NCI-H2081 (cell line): ENCODE measurements at places on chromosomes 5 and 9.

DNA sequence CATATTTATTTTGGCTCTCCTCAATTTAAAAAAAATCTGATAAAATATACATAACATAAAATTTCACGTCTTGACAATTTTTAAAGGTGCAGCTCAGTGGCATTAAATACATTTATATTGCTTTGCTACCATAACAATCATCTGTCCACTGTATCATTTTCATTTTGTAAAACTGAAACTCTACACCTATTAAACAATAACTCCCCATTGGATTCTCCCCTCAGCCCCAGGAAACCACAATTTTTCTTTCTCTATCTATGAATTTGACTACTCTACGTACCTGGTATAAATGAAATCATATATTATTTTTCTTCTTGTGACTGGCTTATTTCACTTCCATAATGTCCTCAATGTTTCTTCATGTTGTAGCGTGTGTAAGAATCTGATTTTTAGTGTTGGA, 563.5 kb downstream of the PRR16 start:
- no peak for DNase-seq

DNA sequence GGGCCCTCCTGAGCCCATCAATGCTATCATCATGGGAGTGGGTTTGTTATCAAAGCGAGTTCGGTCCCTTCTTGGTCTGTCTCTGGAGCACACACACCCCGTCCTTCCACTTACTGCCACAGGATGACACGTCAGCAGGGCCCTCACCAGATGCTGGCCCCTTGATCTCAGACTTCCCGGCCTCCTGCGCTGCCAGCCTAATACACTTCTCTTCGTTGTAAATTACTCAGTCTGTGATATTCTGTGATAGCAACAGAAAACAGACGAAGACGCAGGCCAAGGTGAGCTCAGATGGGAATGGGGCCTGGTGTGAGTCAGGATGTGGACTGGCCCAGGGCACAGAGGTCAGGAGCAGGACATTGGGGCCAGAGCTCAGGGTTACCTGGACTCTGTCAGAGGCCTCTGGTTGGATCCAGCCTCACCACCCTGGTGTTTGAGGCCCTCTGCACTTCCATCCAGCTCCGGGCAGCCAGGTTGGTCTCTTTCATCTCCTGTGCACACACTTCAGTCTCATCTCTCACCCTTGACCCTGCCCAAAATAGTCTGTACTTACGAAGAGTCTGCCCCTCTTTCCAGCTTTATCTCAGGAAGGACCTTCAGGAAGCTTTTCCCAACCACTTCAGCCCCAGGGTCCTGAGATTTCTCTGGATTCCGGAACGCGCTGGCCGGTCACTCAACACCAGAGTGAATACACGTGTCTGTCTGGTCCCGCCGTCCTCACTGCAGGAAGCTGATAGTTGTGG, 26.0 kb upstream of the CNOT6 start:
- no peak for DNase-seq

DNA sequence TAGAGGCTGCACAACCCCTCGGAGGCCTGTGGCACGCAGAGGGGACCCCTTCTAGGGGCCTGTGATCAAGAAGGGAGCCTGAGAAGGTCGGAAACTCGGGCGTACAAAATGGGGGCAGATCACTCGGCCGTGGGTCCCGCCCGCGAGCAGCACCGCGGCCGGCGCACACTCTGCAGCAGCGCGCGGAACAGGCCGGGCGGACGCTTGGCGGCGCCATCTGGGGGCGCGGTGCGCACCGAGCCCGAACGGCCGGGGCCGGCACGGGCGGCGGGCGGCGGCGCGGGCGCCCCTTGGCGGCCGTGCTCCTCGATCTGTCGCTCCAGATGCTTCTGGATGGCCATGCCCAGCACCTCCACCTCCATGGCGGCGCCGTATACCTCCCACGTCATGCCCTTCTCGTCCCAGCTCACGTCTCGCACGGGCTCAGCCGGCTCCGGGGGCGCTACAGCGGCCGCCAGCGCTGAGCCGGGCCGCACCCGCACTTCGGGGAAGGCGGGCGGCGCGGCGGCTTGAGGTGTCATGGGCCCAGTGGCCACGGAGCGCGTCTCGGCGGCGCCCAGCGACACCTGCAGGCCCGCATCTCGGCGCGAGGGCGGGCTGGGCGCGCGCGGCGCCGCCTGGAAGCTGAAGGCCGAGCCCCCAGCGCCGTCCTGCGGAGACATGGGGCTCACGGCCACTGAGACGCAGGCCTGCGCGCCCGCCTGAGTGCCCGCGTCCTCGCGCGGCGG, 13.1 kb downstream of the GPRIN1 start:
- no peak for DNase-seq

DNA sequence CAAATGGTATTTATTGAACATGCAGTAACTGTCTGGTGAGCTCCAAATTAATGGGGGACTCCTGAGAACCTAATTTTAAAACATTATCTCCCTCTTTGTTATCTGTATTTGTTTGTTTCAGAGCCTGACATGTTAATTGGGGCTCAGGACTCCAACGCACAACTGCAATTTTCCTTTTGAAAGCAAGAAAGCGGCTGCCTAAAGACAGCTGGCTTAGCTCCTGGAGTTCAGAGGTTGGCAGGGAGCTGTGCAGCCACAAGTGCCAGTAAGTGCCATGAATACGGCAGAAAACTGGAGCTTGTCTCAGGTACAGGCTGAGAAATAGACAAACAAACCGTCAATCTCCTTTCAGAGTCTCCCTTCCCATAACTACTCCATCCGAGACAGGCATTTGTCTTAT, 80.9 kb downstream of the PPP2R2B start:
- no peak for DNase-seq

- DNase-seq: no peak
These were observed 761.1 kb upstream of the CDH10 start for GRCh38 chr5:25405850-25406249.

GRCh38 chr5:115450741-115451140, 93.8 kb downstream of the FEM1C start:
- DNase-seq: no peak

GRCh38 chr5:67502951-67503350, 306.4 kb upstream of the CD180 start:
- DNase-seq: no peak

DNA sequence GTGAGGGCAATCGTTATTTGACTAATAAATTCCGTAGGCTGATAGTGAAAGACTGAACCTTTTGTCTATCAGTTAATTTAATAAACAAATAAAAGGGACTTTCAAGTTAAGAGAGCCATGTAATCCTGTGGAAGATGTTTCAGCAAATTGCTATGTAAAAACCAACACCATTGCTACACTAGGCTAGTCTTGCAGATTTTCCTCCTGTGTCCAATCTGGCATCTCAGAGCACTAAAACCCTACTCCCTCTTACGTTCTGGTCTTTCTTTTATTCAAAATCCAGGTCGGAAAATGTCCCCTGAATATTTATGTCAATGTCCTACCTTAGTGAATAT, 478.8 kb upstream of the TNC start:
- no peak for DNase-seq

GRCh38 chr9:118455788-118456187, 751.6 kb downstream of the TLR4 start:
- DNase-seq: peak; percentile 74

DNA sequence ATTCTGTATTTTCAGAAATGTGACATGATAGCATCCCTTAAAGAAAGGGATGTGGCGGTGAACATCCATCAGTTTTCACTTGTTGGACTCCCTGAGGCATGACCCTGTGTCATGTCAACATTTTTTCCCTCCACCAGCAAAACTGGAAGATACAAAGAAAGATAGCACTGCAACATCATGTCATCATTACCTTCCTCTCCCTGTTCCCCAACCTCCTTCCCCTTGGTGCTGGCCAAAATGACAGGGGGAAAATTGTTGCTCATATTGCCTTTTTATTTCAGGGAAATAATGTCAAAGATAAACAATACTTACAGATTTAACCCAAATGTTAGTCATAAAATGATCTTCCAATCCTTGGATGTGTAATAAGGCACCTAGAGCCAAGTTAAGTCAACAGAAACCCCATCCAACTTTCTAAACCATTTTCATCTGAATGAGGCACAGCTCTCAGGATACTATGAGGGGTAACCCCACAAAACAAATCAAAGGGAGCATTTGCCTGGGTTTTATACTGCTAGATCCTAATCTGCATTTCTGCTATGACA, 644.3 kb downstream of the ACTL7B start:
- DNase-seq: no peak

- DNase-seq: no peak
These were observed 37.5 kb downstream of the NMUR2 start for GRCh38 chr5:152367554-152367953.

DNA sequence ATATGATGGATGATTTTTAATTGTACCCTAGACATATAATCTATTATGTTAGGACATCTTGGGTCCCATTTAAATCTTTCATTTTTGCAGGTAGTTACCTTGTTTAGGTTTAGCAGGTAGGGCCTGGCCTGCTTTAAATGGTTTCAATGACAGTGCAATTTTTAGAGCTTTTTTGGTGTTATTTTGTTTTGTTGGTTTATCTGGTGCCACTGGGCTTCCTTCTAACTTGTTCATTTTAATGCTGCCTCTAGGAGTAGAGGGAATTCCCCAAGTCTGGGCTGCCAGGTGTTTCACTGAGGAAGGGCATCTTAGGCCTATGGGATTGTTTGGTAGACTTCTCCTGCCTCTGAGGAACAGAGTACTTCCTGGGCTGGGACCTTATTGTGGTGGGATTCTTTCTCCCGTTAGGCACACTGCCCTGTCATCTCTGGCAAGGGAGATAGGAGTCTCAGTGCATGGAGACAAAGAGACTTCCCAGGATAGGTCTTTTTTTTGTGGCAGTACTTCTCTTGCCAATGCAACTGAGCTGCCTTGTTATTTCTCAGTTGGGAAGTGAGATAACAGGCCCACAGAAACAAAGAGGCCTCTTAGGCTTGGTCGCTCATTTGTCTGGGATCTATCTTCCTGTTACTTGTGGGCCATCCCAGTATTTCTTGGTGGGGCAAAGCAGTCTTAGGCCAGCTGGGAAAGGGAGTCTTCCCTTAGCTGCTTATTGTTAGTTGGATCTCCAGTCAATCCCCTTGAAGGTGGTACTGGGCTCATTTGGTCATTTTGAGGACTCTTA, 282.9 kb downstream of the FER start:
- DNase-seq: no peak

- peak; percentile 14 for DNase-seq
These were observed 145.0 kb upstream of the DMAC1 start for GRCh38 chr9:7944572-7944971.

- DNase-seq: no peak
These were observed 344.9 kb downstream of the CDK5RAP2 start for GRCh38 chr9:120235081-120235480.

- DNase-seq: peak; percentile 22
These were observed 76.3 kb upstream of the RAPGEF1 start for GRCh38 chr9:131815970-131816873.

- no peak for DNase-seq
These were observed 17.7 kb upstream of the ANXA1 start for GRCh38 chr9:73133921-73134407.

GRCh38 chr9:32251539-32251938, 132.9 kb upstream of the ACO1 start:
- DNase-seq: peak; percentile 69

DNA sequence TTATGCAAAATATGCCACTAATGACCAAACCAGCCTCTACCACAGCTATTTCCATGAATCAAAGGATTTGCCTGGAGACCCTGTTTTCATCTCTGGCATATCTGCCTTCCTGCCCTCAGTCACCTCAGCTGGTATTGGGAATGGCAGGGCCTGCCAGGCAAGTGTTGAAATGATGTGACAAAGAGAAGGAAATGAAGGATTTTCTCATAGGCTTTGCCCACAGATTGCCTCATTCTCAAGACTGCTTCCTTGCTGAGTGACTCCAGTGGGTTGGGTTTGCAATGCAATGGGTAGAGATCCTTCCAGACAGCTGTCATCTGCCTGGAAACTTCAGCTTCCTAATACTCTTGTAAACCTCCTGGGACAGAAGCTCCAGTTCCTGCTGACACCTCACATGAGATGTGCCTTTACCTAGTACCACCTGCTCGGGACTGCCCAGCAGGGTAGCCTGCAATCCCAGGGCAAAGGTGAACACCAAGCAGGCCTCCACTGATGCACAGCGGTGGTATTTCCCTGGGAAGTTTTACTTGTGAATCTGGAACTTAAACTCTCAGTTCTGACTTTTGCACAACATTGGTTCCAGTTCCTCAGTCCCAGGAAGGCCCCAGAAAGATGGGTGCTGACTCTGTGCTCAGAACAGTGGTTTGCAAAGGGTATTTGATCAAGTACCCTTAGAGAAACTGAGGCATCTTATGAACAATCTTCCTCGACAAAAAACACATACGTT, 64.8 kb upstream of the SLC1A1 start:
- no peak for DNase-seq

DNA sequence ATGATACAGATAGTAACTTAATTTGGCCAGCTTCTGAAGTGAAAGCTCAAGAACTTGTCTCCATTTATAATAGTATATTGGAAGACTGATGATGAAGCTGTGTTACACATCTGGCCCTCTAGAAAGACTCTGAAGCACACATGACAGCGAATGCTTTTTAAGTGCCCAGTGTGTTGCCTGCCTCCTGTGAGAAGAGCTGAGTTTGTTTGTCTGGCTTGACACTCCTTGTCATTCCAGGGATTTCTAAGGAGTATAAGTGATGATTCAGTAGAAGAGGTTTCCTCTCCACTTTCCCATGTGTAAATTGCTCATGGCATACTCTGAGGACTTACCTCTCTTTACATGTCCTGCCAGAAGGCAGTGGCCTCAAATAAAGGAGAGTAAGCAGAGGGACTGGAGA, 30.4 kb upstream of the LRRTM2 start:
- no peak for DNase-seq

DNA sequence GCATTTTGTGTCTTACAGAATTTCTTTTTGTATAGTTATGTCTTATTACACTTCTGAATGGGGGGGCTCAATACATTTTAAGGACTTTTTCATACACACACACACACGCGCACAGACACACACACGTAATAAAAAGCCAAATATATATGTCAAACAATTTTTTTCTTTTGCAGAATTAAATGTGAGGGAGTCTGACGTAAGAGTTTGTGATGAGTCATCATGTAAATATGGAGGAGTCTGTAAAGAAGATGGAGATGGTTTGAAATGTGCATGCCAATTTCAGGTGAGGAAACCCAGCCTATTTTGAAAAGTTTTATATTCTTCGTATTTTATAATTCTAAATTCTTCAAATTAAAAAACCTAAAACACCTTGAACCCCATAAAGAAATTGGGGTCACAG, 25.6 kb downstream of the TMEFF1 start:
- DNase-seq: no peak

GRCh38 chr5:173598686-173599085, 17.8 kb downstream of the BOD1 start:
- no peak for DNase-seq
